Panc1 (cell line): ENCODE measurements at places on chromosomes 1 and 21. TPM values are rescaled to one million over a fixed set of nuclear protein-coding genes. Genes with fewer than 3 reads are reported as not detected.

Gene MTF1
- 26.2 TPM for total RNA-seq

Gene SPRR2B
- not detected for total RNA-seq

Gene NR0B2
- 5.2 TPM for total RNA-seq

Gene FAM163A
- total RNA-seq, result not detected

Gene PTCH2
- total RNA-seq, result 0.74 TPM

Gene TTC34
- 1.5 TPM for total RNA-seq

Gene TAS1R2
- total RNA-seq, result not detected

Gene ROR1
- total RNA-seq, result 19.3 TPM

Gene C4BPA
- total RNA-seq, result 0.26 TPM

Gene NTRK1
- 0.21 TPM for total RNA-seq

Gene TUFT1
- total RNA-seq, result 66.4 TPM

Gene LDLRAD2
- not detected for total RNA-seq

Gene APOBEC4
- total RNA-seq, result not detected

Gene KCNK2
- 0.28 TPM for total RNA-seq

Gene ZNF672
- total RNA-seq, result 36.2 TPM

Gene FCRL2
- not detected for total RNA-seq

Gene MX2
- total RNA-seq, result 56.7 TPM

Gene FAM78B
- total RNA-seq, result 0.41 TPM

Gene VHLL
- 0.28 TPM for total RNA-seq

Gene LPAR3
- total RNA-seq, result 6.3 TPM

Gene SLC45A1
- 11.3 TPM for total RNA-seq

Gene TEX38
- not detected for total RNA-seq

Gene SLAMF7
- total RNA-seq, result 0.21 TPM

Gene PAQR7
- 30.9 TPM for total RNA-seq

Gene SMPDL3B
- 1.5 TPM for total RNA-seq

Gene GREM2
- not detected for total RNA-seq

Gene RGS18
- total RNA-seq, result not detected

Gene HSPB7
- total RNA-seq, result 0.10 TPM

Gene OR2T11
- total RNA-seq, result not detected

Gene GRHL3
- total RNA-seq, result 16.7 TPM

Gene TCEA3
- 8.3 TPM for total RNA-seq

Gene ATAD3B
- total RNA-seq, result 104 TPM

Gene CYP4A11
- not detected for total RNA-seq

Gene SETDB1
- total RNA-seq, result 43.3 TPM

Gene EPHA8
- total RNA-seq, result not detected

Gene ZNF436
- 16.0 TPM for total RNA-seq

Gene PARP1
- 127 TPM for total RNA-seq

Gene PEAR1
- total RNA-seq, result 16.1 TPM
